C1 segment of cervical spinal cord (tissue), 14 donors: ENCODE measurements at places on chromosomes 6 and 20.

GRCh38 chr6:42313941-42314570 lies 96.4 kb upstream of the MRPS10 start:
- no peak for DNase-seq

GRCh38 chr6:169216830-169217229 lies 36.8 kb downstream of the THBS2 start:
- no peak for DNase-seq

DNA sequence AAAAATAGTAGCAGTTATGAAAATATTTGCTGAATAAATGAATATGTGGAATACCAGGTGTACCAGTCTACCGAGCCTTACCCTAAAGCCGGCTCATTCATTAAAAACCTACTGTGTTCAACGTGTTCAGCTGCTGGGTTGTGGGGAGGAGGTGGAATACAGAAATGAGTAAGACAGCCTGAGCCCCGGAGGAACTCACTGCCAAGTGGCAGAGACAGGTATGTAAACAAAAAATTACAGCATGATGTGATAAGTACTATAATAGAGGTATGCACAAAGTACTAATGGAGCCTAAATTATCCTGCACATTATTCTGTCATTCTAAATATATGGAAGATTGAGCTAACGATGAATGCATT lies 6.8 kb upstream of the ADTRP start:
- no peak for DNase-seq

GRCh38 chr20:24943196-24943595 lies 5.9 kb upstream of the CST7 start:
- DNase-seq: no peak

DNA sequence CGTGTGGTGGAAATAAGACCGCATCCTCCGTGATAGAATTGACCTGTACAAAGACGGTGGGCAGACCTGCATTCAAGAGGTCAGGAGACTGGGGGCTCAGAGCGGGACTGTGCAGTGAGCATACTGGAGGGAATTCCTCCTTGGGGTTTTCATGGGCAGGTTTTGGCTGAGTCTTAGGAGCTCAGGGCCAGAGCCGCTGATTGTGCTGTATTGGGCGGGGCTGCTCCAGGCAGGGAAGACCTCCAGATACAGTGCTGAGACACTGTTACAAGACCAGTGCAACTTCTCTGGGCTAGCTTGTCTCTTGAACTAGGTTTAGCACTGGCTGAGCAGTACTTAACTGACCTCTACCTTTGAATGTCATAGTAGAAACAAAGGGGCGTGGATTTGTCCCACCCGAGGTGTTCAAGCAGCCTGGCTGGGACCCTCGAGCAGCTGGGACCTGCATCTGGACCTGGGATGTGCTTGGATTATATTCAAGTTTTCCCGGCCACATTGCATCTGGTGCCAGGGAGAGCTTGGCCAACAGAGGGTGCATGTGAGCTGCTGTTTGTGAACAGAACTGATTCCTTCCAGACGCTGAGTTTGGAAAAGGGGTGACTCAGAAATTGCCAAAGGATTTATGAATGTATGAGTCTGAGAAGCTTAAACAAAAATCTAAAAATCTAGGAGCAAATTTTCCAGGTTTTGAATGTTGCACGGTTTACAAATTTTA lies 33.4 kb upstream of the SLC22A1 start:
- peak; percentile 12 for DNase-seq

DNA sequence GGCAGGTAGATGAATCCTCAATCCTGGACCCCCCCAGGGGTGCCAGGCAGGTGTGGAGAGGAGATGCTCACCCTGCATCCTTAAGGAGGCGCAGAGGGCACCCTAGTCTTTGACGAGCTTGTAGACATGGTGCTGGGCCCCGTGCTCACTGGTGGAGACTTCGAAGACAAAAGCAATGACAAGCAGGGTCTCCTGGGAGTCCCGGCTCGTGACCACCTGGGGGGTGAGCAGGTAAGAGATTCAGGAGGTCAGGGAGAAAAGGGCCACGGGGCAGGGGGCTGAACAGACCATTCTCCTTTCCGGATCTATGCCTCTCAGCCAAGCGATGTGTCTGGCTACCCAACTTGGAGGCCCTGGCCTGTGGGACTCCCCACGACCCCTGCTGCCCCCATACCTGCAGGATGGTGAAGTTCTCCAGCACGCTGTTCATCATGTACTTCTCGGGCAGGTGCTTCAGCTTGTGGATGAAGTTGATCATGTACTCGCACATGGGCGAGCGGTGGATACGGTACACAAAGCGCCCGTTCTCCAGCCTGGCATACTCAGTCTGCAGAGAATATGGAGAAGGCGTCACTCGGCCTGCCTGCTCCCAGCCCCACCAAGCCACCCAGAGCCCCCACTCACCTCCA lies 6.9 kb downstream of the RPL10A start:
- no peak for DNase-seq

- DNase-seq: peak; percentile 2
Measured at GRCh38 chr6:27145731-27146455, 101.6 kb upstream of the PRSS16 start.

DNA sequence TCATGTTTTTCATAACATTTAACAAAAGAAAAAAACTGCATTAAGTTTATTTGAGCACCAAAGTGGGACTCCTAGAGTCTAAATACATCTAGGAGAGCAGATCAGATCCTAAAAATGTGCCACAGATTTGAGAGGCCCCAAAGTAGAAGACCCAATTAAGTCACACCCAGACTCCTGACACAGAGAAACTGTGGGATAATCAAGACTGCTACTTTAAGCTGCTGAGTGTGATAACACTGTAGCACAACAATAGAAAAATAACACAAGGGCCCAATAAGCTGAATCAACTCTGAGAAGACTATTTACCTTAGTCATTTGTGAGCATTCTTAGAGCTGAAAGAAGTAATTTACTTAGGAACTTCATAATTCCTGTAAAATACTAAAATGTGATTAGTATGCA lies 26.0 kb downstream of the TRDN start:
- no peak for DNase-seq

DNA sequence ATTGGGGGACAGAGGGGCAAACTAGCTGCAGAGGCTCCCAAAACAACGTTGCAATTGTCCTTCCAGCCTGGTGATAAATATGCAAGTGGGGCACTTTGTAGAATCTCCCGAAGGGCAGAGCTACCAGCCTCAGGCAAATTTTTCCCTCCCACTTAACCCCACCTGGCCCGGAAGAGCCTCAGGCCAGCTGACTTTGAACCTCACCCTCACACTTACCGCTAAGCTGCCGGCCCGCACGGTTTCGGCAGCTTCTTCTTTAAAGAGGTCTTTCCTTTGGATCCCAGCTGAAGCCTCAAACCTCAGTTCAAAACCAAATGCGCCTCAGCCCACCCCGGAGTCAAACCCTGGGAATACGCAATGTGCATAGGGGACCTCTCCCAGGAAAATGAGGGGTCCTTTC lies 2.5 kb downstream of the OVOL2 start:
- DNase-seq: no peak

DNA sequence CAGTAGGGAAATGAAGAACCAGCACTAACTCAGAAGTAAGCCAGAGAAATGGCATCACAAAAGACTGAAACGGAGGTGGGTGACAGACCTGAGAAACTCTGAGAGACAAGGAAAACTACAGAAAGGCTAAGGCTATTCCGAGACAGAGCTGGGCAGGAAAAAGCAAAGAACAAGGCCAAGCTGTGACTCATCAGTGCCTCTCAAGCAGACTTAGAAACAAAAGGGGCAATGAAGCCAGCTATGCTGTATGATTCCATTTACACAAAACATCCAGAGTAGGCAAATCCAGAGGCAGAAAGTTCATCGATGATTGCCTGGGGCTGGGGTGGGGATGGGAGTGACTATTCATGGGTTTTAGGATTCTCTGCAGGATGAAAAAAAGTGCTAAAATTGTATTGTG lies 50.0 kb downstream of the SLC23A2 start:
- peak; percentile 11 for DNase-seq

DNA sequence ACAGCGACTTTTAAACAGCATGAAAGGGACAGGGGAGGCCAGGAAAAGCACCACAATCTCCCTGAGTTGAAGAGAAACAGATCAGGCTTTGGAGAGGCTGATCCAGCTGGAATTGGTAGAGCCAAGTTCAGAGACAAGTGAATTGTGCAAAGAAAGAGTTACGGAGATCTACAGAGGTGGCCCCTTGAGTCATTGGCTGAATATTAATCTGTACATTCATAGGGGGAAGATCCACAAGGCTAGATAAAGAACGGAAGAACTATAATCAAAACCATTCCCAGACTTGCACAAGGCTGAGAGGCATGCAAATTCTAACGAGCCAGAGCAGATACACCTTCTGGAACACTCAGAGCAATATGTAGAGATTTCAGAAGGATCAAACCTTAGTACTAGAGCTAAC lies 14.2 kb upstream of the FOXQ1 start:
- DNase-seq: no peak

- peak; percentile 14 for DNase-seq
Measured at GRCh38 chr20:49938173-49939163, 2.3 kb downstream of the RNF114 start.

- no peak for DNase-seq
Measured at GRCh38 chr6:107870381-107870780, 46.3 kb upstream of the SCML4 start.

DNA sequence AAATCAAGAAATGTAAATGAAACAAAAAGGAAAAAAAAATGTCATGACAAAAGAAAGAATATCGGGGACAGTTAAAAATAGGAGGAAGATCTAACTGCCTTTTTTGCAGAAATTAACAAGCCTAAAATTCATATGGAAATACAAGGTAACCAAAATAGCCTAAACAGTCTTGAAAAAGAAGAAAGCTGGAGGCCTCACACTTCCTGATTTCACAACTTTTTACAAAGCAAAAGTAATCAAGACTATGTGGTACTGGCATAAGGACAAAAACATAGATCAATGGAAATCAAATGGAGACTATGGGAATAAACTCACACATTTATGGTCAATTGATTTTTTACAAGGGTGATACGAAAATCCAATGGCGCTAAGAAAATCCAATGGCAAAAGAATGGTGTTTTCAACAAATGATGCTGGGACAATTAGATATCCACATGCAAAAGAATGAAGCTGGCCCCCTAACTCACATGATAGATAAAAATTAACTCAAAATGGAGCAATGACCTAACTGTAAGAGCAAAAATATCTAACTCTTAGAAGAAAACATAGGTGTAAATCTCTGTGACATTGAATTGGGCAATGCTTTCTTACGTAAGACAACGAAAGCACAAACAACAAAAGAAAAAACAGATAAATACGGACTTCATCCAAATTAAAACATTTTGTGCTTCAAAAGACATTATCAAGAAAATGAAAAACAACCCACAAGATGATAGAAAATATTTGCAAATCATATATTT lies 24.5 kb downstream of the MAP3K5 start:
- DNase-seq: no peak

DNA sequence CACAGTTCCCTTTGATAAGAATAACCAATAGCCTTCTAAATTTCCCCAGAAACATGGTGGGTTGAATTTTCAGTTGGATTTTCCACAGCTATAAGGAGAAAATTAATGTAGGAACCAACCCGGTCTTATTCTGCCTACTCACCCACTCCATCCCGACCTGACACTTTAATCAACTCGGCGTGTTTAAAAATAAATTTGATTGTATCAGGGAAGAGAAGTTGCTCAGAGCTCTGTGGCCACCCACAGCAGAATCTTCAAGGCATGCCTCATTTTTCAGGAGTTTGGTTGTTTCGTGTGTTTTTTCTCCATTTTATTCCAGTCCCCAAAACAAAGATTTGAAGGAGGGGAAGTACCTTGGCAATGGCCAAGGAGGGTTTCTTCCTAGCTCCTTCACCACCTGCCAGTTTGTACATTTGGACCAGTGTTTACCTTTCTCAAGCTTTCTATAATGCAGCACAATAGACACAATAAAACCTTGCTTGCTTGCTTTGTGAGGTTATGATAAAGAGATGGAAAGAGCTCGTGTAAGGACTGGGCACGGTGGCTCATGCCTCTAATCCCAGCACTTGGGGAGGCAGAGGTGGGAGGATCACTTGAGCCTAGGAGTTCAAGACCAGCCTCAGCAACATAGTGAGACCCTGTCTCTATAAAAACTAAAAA lies 297.2 kb upstream of the JARID2 start:
- no peak for DNase-seq

DNA sequence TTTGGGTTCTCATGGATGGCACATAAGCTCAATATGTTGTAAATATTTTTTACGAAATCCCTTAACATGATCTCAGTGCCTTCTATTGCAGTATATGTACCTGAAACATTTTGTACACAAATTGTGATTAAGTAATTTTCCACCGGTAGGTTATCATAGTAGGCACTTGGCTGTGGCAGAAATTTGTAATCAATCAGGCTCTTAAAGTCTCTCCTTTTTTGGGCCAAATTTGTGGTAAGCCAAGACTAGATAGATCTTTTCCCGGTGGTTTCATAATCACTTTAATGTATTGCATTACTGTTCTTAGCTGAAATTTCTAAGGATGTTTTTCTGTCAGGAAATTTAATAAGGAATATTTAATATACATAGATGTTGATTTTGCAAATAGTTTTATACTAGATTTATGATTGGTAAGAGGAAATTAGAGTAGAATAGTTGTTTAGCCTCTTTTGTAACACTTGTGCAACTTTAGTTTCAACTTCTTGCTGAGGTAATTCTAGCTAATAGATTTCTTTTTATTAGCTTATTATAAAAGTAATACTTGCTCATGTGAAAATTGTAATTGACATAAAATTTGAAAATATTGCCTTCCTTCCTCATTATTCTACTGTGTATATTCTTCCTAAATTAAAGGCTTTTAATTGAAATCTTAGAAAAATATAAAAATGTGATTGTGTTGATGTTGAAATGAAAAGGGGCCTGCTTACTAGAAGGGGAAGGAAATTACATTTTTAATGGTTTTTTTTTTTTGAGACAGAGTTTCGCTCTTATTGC lies 3.2 kb downstream of the PCMT1 start:
- no peak for DNase-seq

GRCh38 chr6:140929121-140929520 lies 1203.6 kb upstream of the GJE1 start:
- DNase-seq: no peak

- no peak for DNase-seq
Measured at GRCh38 chr6:31572041-31572911, at the start of gene LTA. Gene LTA (plus strand): TSS chr6:31572289. CDS start chr6:31572743, 454 bp downstream.

GRCh38 chr20:30284281-30284905 lies 973.1 kb upstream of the DEFB115 start:
- no peak for DNase-seq

DNA sequence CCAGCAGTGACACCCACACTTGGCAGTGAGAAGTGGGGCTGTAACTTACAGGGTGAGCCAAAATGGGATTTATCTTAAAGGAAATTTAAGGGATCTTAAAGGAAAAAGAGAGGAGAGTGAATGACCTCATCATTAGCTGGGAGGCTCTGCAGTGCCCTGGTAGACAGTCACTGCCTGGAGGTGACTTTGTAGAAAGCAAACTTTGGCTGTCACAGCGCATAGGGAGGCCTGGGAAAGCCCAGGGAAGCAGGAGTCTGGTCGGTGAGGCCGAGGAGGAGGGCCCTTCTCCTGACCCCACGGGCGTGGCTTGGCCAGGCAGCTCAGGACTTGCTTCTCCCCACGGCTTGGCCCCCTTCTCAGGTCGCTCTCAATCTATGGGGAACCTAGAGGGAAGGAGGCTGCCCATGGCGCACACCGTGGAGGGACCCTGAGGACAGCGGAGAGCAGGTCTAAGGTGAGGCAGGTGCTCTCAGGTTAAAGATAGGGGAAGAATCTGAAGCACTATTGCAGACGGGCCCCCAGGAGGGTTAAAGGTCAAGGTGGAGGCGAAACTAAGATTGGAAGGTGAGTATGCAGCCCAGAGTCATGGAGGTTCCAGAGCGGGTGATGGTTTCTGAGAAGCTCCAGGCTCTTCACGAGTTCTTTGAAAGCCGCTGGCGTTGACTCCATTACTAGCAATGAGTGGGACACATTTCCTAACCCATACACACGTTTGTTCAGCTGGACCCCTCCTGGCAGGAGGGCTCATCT lies 15.6 kb upstream of the RIPK1 start:
- DNase-seq: no peak

- peak; percentile 36 for DNase-seq
Measured at GRCh38 chr6:157644043-157644810, 178.8 kb upstream of the SNX9 start.
